Body of pancreas (tissue), 4 donors: ENCODE measurements at places on chromosomes 2 and 18.
A peak's percentile ranks its signal among the peaks of the same experiment; 100 is the strongest.

- H3K4me1 ChIP-seq, result peaks cover 30% of the 10 kb centered on the region
- H3K36me3 ChIP-seq, result no peaks in the 10 kb centered on the region
These were observed 12.6 kb downstream of the CNDP1 start for GRCh38 chr18:74546751-74547530.

DNA sequence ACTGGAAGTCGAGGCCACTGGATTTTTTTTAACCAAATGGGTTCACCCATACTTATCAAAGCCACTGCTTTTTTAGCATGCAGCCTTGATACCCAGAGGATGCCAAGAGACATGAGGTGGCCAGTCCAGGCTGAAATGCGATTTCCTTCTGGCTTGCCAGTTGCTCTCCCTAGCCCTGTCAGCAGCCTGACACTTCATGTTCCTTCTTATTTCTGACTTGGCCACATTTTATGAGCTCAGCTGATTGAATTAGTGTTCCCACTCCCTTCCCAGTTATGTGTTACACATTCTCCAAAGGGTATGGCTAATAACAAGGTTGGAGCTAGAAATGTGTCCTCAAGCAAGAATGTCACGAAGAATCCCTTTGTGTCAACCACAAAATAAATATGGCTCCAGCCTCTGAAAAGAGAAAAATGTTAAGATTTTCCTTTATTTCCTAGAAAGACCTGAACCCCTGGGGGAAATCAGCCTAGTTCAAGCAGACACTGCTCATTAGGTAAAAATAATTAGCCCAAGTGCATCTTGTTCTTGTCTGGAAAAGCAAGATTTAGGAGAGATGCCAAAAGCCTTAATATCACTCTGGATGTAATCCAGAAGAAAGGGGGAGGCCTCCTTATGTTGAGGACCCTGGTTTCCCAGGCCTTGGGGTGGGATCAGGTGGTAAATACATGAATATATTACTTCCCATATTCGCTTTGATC lies 121.7 kb upstream of the TACR1 start:
- H3K4me3 ChIP-seq, result no peak overlapping the region
- no peak overlapping the region for H3K27ac ChIP-seq
- DNase-seq, result no peak
- H3K27me3 ChIP-seq, result no peaks in the 10 kb centered on the region
- H3K4me1 ChIP-seq, result no peaks in the 10 kb centered on the region

GRCh38 chr2:26001743-26002351 lies 19.6 kb upstream of the KIF3C start:
- no peaks in the 10 kb centered on the region for H3K36me3 ChIP-seq
- no peaks in the 10 kb centered on the region for H3K27me3 ChIP-seq
- H3K4me3 ChIP-seq, result no peak overlapping the region
- peak overlapping the region; percentile 78 for H3K27ac ChIP-seq

DNA sequence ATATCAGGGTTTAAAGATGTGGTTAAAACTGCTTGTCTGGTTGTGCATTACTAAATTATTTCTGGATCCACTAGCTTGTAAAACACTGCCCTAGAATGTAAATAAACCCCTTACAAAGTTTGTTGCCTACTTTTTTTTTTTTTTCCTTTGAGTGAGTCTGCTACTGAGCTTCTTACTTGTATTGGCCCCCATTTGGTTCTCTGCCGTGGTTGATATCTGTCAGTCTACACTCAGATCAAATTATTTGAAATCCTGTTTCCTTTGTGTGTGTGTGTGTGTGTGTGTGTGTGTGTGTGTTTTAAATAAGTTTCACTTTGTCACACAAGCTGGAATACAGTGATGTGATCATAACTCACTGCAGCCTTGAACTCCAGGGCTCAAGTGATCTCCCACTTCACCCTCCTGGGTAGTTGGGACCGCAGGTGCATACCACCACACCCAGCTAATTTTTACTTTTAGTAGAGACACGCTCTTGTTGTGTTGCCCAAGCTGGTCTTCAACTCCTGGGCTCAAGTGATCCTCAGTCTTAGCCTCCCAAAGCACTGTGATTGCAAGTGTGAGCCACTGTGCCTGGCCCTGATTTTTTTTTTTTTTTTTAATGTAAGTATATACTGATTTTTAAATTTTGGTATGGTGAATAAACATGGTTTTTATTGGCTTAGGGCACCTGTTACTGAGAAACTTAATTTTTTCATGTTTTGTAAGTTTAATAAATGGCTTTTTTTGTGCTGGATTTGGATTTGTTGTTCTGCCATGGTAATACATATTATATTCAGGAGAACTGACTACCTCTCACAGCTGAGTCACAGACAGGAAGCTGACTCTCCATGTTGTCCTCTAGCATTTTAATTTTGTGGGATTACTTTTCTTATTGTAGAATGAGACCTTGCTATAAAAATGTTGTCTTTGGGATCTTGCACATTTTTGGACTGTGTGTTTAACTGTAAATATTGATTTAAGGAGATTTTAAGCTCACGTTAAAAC lies 48.5 kb downstream of the MAP4K4 start:
- no peaks in the 10 kb centered on the region for H3K27me3 ChIP-seq
- peaks cover 60% of the 10 kb centered on the region for H3K4me1 ChIP-seq
- DNase-seq, result no peak
- H3K36me3 ChIP-seq, result no peaks in the 10 kb centered on the region

DNA sequence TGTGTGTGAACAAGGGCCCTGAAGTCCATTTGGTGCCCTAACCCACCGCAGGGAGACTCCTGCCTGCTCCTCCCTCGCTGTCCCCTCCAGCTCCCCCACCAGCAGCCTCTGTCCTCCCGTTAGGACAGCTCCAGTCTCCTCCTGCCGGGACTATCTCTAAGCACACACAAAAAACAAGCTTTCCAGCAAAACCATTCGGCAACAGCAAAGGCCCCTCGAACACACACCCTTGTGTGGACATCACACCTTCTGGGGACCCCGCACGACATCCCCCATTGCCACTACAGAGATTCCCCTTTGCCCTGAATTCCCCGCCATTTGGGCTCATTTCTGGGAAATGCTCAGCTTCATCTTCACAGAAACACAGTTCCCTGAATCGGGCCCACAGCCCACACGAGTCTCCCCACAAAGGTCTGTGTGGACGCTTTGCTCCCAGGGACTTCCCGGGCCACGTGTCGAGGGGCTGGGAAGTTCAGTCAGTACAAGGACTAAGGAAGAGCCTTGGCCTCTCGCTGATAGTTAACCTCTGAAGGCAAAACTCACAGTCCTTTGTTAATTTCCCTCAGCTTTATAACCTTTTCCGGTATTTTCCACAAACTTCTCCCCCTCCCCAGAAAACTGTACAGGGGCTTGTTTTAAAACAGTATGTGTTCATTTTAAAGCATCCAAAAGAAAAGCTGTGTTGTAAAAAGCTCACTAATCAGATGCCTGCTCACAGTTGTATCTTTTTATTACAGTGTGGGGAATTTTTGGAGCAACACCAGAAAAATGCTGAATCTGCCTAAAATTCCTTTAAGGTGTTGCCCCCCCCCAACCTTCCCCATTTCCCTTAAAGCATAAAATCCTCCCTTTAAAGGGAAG lies 25.9 kb downstream of the SMAD7 start:
- no peak for DNase-seq
- H3K4me1 ChIP-seq, result peaks cover 76% of the 10 kb centered on the region
- H3K27me3 ChIP-seq, result no peaks in the 10 kb centered on the region
- H3K36me3 ChIP-seq, result no peaks in the 10 kb centered on the region

GRCh38 chr2:230601510-230601909 lies 111.1 kb upstream of the CAB39 start:
- H3K36me3 ChIP-seq, result no peaks in the 10 kb centered on the region
- H3K27me3 ChIP-seq, result no peaks in the 10 kb centered on the region
- DNase-seq, result no peak
- H3K27ac ChIP-seq, result no peak overlapping the region
- no peak overlapping the region for H3K4me3 ChIP-seq
- no peaks in the 10 kb centered on the region for H3K4me1 ChIP-seq

- H3K27ac ChIP-seq, result no peak overlapping the region
- no peaks in the 10 kb centered on the region for H3K27me3 ChIP-seq
- DNase-seq, result no peak
- no peaks in the 10 kb centered on the region for H3K36me3 ChIP-seq
- H3K4me1 ChIP-seq, result no peaks in the 10 kb centered on the region
These were observed 2.4 kb downstream of the GPR45 start for GRCh38 chr2:105243961-105244360.

DNA sequence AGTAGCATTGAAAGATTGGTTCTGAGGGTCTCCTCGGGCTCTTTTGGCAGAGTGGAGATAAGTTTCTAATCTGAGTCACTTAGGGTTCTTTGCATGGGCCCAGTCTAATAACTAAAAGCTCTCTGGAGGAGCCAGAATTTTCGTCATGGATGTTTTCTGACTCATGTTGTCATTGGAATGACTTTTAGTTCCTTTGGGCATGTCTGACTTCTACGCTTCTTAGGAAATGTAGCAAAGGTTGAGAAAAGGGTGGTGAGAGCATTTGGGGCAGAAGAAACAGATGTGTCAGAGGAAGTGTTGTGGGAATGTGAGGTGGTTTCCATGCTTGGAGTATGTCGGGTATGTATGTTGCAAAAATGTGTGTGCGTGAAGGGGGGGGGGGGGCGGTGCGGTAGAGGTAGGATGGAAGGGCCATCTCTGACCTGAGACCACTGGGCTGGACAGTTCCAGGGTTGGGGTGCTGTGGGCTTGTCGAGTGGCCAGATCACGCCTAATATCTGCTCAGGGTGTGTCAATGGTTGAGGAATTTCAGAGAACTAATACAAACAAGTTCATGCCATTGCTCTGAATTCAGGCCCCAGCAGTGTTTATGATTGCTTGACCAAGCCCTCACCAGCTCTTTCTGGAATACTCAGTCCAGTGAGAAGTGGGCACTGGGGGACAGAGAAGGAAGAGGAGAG lies 26.9 kb downstream of the KLHL29 start:
- no peaks in the 10 kb centered on the region for H3K4me1 ChIP-seq
- DNase-seq, result no peak
- no peak overlapping the region for H3K27ac ChIP-seq
- H3K36me3 ChIP-seq, result no peaks in the 10 kb centered on the region
- no peak overlapping the region for H3K4me3 ChIP-seq
- H3K27me3 ChIP-seq, result no peaks in the 10 kb centered on the region

GRCh38 chr2:104939570-104940217 lies 85.8 kb downstream of the POU3F3 start:
- H3K27me3 ChIP-seq, result no peaks in the 10 kb centered on the region
- H3K4me1 ChIP-seq, result peaks cover 7% of the 10 kb centered on the region
- no peaks in the 10 kb centered on the region for H3K36me3 ChIP-seq
- no peak overlapping the region for H3K4me3 ChIP-seq
- peak; percentile 44 for DNase-seq

GRCh38 chr2:62736899-62737559 lies 31.5 kb downstream of the EHBP1 start:
- H3K4me1 ChIP-seq, result peaks cover 3% of the 10 kb centered on the region
- H3K27ac ChIP-seq, result no peak overlapping the region
- no peaks in the 10 kb centered on the region for H3K36me3 ChIP-seq
- DNase-seq, result no peak

DNA sequence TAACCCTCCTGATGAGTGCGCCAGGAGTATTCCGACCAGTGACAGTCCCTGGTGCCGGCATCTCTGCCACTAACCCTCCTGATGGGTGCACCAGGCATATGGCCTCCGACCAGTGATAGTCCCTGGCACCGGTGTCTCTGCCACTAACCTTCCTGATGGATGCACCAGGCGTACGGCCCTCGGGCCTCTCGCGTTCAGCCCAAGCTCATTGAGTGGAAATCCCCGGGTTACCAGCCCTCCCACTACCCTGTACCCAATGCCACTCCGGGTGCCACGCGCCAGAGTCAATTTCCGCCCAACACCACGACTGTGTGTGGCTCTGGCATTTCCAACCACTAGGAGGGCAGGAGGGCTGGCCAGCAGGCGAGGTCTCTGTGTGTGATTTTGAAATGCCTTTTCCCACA lies 11.7 kb upstream of the GPC1 start:
- H3K27ac ChIP-seq, result peak overlapping the region; percentile 63
- H3K4me3 ChIP-seq, result no peak overlapping the region
- H3K4me1 ChIP-seq, result peaks cover 13% of the 10 kb centered on the region
- no peaks in the 10 kb centered on the region for H3K36me3 ChIP-seq
- H3K27me3 ChIP-seq, result no peaks in the 10 kb centered on the region

- DNase-seq, result no peak
- no peaks in the 10 kb centered on the region for H3K36me3 ChIP-seq
- no peak overlapping the region for H3K27ac ChIP-seq
- peaks cover 3% of the 10 kb centered on the region for H3K4me1 ChIP-seq
These were observed 64.9 kb upstream of the STPG4 start for GRCh38 chr2:47219970-47220369.

GRCh38 chr2:20623241-20623640 lies 27.7 kb downstream of the HS1BP3 start:
- DNase-seq, result no peak
- no peak overlapping the region for H3K27ac ChIP-seq
- peaks cover 7% of the 10 kb centered on the region for H3K4me1 ChIP-seq
- peaks cover 7% of the 10 kb centered on the region for H3K36me3 ChIP-seq
- H3K27me3 ChIP-seq, result no peaks in the 10 kb centered on the region

DNA sequence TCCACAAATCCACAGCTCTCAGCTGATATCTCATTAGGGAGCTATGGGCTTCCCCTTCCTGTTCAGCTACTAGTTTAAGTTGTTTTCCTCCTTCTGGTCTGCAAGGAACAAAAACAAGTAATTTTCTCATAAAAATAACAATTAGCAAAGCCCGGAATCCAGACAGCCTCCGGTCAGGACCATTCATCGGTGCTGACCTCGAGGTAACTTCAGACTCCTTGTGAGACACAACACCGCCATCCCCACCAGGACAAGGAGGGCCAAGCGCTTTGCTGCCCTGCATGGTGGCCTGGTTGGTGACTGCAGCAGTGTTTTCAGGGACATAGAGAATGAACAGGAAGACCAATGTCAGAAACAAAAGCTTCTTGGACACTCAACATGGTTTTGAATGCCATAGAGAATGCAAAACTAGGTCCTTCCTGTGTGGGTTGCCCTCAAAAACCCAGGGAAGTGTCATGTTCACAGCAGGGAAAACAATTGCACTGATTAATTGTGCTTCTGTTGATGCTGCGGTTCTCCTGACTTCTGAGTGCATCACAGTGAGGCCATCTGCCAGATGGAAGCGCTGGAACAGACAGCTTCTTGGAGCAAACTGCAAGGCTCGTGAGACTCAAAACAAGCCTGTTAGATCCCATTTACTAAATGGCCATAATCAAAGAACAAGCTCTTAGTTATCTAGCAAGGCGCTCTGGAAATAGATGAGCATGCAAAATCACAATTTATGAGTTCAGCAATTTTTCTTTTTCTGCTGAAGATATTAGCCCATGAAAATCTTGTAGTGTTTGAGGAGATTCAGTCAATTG lies 77.1 kb downstream of the HS1BP3 start:
- H3K36me3 ChIP-seq, result no peaks in the 10 kb centered on the region
- DNase-seq, result no peak
- H3K4me1 ChIP-seq, result peaks cover 7% of the 10 kb centered on the region
- H3K27me3 ChIP-seq, result no peaks in the 10 kb centered on the region
- H3K4me3 ChIP-seq, result no peak overlapping the region

DNA sequence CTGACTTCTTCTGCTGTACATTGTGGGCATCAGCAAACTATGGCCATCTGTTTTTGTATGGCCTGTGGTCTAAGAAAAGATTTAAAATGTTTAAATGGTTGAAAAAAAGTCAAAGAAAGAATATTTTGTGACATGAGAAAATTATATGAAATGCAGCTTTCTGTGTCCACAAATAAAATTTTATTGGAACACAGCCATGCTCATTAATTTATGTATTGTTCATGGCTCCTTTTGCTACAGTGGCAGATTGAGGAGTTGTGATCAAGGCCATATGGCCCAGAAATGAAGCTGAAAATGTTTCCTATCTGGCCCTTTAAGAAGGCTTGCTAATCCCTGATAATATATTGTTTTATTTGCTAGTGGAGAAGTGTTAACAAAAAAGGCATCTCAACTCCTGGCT lies 162.0 kb downstream of the SLC4A3 start:
- no peaks in the 10 kb centered on the region for H3K36me3 ChIP-seq
- no peak overlapping the region for H3K4me3 ChIP-seq
- no peak overlapping the region for H3K27ac ChIP-seq
- DNase-seq, result no peak
- no peaks in the 10 kb centered on the region for H3K4me1 ChIP-seq
